Activated naive CD4-positive, alpha-beta T cell treated with anti-CD3 and anti-CD28 coated beads, Interleukin-2, amount 50 U/mL, for 72 hours (primary cell): ENCODE measurements at places on chromosomes 3 and 15. TPM values are rescaled to one million over a fixed set of nuclear protein-coding genes. Genes with fewer than 3 reads are reported as not detected.

Gene SLC2A2
- not detected for total RNA-seq

Gene FBXL2
- not detected for total RNA-seq

DNA sequence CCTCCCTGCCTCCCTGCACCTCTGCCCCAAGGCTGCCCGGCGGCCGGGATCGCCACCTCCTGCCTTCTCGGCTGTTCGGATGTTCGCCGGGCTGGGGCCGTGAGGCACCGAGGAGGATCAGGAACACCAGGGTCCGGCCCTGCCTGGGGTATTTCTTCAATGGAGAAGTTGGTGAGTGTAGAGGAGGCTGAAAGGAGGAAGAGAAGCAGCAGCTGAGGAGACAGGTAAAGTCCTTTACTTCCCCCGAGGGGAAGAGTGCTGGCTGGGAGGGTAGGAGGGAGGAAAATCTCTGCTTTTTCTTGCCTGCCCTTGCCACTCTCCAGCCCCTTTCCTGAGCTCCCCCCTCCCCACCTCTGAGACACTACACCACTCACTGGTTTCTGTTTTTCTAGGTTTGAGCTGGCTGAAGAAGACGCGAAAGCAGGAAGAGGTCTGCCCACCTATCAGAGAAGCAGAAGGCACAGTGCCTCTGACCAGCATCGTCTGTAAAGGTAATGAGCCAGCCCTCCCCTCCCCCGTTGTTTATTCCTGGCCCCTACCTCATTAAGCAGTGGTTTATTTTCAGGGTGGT lies 519 bp downstream of the ASB7 start:
- peak; percentile 65 for DNase-seq

GRCh38 chr3:126065876-126066275 lies 18.0 kb downstream of the SLC41A3 start:
- no peak for DNase-seq

DNA sequence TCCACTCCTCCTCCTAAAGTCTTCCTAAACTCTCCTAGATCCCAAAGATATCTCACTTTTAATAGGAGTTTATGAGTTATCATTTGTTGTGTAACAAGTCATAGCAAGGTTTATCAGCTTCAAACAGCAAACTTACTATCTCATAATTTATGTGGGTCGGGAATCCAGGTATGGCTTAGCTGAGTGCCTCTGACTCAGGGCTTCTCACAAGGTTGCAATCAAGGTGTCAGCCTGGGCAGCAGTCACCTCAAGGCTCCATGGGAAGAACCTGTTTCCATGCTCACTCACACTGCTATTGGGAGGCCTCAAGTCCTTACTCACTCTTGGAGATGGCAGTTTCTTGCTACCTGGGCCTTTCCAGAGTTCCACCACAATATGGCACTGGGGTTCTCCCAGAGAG lies 889.8 kb downstream of the MCTP2 start:
- DNase-seq: no peak

DNA sequence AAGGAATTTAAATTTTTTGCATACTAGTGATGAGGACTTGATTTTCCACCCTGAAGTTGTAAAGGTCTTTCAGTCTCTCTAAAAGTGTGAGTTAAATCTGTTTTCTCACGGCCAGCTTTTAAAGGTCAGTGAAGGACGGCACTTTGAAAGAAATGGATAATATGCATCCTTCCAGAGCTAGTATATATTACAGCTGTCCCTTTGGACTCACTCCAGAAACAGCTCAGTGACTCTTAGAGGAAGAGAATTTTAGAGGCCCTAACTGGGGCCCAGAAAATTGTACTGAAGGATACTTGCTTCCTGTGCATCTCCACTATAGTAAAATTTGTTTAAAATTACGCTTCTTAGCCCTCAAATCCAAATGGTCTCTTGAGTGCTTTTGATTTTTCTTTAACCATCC lies 41.6 kb downstream of the PIK3CA start:
- no peak for DNase-seq

Gene FANCD2OS
- not detected for total RNA-seq

GRCh38 chr15:34813446-34814190 lies 18.3 kb upstream of the ACTC1 start:
- no peak for DNase-seq

GRCh38 chr3:115245438-115245837 lies 98.3 kb upstream of the ZBTB20 start:
- no peak for DNase-seq

- peak; percentile 41 for DNase-seq
Observed at GRCh38 chr3:16448639-16449070, 64.8 kb downstream of the RFTN1 start.

GRCh38 chr3:32217339-32217738 lies 21.1 kb upstream of the CMTM8 start:
- no peak for DNase-seq

DNA sequence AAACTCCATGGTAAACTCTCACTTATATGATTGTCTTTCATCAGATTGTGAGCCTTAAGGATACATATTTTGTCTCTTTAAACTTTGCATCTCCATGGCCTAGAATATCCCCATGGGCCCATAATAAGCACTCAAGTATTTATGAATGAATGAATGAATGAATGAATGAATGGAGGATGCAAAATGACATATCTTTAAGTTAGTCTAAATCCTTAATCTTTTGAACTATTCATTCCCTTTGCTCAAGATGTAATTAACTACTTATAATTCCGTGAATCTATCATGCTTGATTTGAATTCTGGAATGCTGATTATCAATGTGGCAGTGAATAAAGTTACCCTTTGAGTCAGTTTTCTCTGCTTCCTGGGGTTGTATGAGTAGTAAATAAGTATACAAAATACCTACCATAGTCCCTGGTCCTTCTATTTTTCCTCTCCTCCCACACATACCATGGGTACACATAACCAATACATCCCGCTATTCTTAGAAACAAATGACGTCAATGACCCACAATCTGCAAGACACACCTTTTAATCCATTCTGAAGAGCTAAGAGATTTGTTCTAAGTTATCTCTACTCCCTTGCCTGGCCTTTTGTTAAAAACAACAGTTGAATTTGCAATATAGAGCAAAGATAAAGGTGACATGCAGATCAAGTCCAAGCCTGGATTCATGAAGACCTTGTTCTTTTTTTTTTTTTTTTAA lies 94.5 kb downstream of the FBN1 start:
- no peak for DNase-seq

Gene NPAP1
- not detected for total RNA-seq

Gene RBP2
- total RNA-seq: not detected

GRCh38 chr3:31369637-31370379 lies 162.9 kb upstream of the STT3B start:
- no peak for DNase-seq

- DNase-seq: no peak
Observed at GRCh38 chr15:56677271-56677670, 56.0 kb downstream of the ZNF280D start.

Gene ATP10A
- 44.6 TPM for total RNA-seq

- no peak for DNase-seq
Observed at GRCh38 chr3:37456781-37457180, 282.4 kb upstream of the LRRFIP2 start.

GRCh38 chr3:185659942-185660921 lies 74.1 kb downstream of the SENP2 start:
- DNase-seq: no peak

GRCh38 chr3:153246331-153246730 lies 84.3 kb downstream of the RAP2B start:
- DNase-seq: no peak

DNA sequence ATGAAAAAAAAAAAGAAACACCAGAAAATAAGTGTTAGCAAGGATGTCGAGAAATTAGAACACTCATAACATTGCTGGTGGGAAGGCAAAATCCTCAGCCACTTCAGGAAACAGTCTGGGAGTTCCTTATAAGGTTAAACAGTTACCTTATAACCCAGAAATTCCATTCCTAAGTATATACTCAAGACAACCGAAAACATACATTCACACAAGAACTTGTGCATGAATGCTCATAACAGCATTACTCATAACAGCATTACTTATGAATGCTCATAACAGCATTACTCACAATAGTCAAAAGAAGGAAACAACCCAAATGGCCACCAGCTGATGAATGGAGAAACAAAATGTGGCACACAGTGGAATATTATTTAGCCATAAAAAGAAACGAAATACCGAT lies 34.8 kb upstream of the DCP1A start:
- no peak for DNase-seq

- no peak for DNase-seq
Observed at GRCh38 chr15:40558952-40559742, 5.7 kb downstream of the CCDC32 start.

DNA sequence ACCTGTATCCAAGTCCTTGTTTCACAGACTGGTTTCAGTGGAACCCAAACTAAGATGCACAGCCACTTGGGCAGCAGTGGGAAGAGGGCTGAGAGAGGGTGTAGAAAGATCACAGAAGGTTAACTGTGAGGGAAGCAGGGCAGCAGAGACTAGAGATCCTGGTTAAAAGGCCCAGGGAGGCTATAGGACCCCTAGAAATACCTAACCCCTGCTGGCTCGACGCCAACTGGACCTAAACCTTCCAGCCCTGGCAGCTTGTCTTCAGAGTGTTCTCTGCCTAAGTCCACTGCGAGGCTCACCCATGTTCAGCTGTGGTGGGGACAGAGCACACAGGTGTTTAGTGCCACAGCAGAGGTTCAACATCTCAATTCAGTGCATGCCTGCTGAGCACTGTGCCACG lies 96.5 kb downstream of the ZNF621 start:
- DNase-seq: no peak

Gene C3orf52
- total RNA-seq: 6.5 TPM

Gene PLSCR5
- total RNA-seq: not detected

Gene PROS1
- total RNA-seq: 1.8 TPM

Gene DNAH12
- 0.05 TPM for total RNA-seq

- no peak for DNase-seq
Observed at GRCh38 chr3:141103503-141103902, 52.4 kb downstream of the SPSB4 start.

Gene SRP14
- 182 TPM for total RNA-seq

- DNase-seq: no peak
Observed at GRCh38 chr3:139522421-139522820, 17.1 kb downstream of the RBP1 start.

DNA sequence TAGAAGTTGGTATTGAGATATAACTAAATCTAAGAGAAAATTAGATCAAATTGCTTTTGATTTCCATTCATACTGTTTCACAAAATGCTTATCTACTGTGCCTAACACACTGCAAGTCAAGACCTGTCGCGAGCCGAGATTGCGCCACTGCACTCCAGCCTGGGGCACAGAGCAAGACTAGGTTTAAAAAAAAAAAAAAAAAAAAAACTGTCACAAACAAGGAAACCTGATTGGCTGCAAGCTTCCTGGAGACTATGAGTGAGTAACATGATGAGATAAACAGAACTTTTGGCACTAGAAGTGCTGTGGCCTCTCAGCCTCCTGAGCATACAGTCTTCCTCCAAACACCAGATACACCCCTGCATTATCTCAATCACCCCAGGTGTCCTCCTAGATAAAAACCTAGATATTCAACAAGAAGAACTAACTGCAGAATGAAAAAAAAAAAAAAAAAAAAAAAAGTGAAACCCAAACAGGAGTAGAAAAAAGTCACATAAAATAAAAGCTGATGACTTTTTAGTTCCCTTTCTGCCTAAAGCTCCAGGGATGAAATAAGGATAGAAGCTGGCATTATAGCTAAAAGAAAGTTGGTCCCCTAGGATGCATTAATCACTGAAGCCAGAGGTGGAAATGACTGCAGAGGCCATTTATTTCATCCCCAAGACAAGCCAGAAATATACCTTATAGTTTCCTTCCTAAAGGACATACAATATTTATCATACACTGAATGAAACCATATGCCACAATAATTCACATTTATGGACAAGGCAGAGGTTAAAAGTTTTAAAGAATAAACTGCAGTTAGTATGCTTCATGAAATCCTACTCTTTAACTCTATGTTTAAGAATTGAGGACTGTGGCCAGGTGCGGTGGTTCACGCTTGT lies 82.4 kb downstream of the P3H2 start:
- DNase-seq: no peak
